BJ (cell line): ENCODE measurements at places on chromosomes 11 and 22.

DNA sequence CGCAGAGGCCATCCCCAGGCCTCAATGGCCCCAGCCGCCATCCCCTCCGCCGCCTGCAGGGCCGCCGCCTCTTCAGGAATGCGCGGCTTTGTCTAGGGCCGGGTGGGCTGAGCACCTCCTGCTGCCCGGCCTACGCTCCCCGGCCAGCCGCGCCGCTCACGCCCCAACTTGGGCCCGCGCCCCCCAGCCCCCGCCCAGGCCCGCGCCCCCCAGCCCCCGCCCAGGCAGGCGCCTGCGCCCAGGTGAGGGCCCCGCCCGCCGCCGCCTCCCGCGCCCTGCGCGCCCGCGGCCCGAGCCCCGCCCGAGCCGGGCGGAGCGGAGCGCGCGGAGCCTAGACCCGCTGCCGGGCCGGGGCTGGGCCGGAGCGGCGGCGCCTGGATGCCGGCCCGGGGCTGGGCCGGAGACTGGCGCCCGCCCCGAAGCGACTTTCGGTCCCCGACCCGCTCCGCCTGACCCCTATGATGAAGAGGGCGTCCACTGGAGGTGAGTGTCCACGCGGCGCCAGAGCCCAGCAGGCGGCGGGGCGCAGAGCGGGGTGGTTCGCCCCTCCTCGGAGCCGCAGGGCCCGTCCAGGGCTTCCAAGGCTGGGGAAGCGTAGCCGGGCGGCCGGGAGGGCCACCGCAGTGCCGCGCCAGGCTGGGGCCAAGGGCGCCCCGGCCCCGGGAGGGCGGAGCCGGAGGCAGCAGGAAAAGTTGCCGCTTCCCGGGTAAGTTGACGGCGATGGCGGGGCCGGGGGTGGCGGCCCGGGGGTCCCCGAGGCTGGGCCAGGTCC lies 34.3 kb upstream of the PRODH start:
- DNase-seq, result no peak

GRCh38 chr11:132161403-132162078 lies 791.1 kb downstream of the NTM start:
- DNase-seq, result no peak

- DNase-seq, result peak; percentile 16
These were observed 33.4 kb downstream of the APOL1 start for GRCh38 chr22:36286096-36286957.

GRCh38 chr11:36441610-36442208 lies 68.4 kb downstream of the TRAF6 start:
- DNase-seq, result no peak

GRCh38 chr11:117172724-117173421 lies 5.7 kb upstream of the SIDT2 start:
- no peak for DNase-seq

GRCh38 chr11:13859892-13860291 lies 102.6 kb upstream of the SPON1 start:
- no peak for DNase-seq

DNA sequence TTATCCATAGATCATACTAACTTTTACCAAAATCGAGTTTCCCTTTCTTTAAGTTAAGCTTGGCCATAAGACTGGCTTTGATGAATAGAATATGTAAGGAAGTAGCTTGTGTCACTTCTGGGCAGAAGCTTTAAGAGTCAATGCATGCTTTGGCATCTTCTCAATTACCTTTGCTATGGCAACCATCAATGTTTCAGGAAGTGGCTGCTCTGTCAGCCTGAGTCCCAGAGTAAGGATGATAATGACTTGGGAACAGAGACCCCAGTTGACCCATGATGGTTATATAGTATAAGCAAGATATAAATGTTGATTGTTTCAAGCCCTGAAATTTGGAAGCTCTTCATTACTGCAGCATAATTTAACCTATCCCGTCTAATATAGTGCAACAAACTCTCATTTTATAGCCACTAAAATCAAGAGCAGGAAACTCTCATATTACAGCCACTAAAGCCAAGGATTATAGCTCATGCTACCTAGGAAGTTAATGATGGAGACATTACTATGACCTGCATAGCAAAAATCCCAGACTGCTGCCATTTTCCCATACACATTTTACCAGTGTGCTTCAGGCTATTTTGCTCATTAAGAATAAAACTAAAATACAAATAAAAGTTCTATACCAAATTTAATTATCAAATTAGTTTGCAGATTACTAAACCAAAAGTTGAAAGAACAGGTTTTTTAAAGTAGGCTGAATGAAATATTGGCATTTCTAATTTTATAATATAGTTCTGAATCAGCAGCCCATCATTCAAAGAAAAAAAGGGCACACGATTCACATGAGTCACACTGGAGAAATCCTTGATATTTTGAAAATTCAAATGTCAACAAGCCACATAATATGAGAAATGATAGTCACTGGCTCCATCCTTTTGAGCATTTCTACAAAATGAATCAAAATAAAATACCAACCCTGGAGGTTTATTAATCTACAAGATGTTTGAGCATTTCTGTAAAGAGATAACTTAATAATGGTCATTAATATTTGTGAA lies 23.8 kb downstream of the FSHB start:
- no peak for DNase-seq

GRCh38 chr11:67373648-67374570 lies 511 bp upstream of the CLCF1 start:
- DNase-seq, result peak; percentile 89

- no peak for DNase-seq
These were observed 40.8 kb downstream of the CDPF1 start for GRCh38 chr22:46209262-46209661.

DNA sequence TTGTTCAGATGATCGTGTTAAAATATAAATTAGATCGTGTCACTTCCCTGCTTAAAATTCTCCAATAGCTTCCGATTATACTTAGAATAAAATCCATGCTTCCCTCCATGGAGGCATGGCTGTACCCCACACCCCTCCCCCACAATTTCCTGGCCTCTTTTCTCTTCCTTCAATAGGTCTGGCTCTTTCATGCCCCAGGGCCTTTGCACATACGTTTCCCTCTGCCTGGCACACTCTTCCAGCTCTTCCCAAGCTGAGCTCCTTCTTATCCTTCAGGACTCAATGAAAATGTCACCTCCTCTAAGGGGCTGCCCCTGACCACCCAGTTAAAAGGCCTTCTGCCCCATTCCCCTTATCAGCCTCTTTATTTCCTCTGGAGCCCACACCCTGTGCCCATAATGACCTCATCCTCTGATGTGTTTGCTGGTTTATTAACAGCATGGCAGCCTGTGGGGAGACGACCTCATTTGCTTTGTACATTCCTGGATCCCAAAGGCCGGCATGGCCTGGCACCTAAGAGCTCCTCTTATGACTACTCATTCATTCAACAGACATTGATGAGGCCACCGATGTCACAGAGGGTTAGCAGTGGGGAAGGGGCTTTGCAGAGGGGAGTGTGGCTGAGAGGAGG lies 9.0 kb upstream of the FLRT1 start:
- no peak for DNase-seq

- no peak for DNase-seq
These were observed 35.3 kb upstream of the KIRREL3 start for GRCh38 chr11:127035824-127036223.

DNA sequence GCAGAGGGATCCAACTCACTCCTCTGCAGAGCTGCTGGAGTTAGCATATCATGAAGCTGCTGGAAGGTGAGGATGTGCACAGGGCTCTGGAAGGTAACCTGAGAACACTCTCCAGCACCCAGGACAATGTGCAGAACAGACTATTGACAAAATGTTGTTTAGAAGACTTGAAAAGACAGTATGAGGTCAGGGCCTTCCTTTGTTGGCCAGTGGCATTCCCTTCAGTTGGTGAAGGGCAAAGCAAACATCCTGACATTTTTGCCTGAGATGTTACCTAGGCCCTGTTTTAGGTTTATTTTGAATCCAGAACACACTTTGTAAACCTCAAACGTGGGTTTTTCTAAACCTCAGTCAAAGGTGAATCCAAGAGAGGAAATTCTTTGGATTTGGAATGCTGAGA lies 67.8 kb downstream of the DEPDC5 start:
- DNase-seq, result no peak

GRCh38 chr11:131195661-131196517 lies 174.5 kb upstream of the NTM start:
- no peak for DNase-seq

DNA sequence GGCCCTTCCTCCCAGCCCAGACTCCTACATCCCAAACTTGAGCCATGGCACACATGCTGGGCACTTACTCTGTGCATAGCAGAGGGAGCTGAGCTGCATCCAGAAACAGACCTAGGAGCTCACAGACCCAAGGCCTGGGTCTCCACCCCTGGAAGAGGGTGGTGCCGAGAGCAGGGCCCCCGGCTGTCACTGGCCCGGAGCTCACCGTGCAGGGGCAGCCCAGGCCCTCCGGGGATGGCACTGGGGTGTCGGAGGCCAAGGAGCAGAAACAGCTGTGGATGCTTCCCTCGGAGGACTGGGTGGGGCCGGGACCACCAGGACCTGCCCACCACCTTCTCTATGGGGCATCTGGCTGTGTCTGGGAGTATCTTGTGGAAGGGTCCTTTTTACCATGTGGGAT lies 4.3 kb upstream of the APOBEC3A start:
- no peak for DNase-seq

DNA sequence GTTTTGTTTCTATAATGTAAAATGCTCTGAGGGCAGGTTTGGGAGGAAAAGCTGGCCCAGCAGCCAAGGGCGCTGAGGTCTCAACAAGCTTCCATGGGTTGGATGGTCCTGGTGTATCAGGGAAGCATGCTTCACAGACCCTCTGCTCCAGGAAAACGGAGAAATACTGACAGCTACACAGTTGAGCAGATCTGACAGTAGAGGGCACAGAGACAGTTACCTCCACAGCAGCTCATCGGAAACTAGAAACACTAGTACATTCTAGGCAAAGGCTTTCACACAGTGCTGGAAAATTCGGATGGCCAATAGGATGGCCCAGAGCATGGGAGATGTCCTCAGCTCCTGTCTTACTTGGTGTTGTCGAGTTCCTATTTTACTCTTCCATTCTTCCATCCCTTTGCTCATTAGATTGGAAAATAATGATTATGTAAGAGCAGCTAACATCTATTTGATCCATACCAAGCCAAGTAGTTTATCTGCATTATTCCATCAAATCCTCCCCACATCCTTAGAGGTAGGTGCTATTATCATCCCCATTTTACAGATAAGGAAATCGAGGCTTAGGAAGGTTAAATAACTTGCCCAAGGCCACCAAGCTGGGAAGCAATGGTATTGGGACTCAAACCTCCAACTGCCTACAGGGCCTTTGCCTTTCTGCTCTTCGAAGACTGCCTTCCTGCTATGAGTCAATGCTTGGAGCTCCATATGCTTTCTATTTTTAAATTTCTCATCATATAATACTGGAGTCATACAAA lies 28.3 kb downstream of the LMO2 start:
- no peak for DNase-seq
